CD14-positive monocyte (primary cell): ENCODE measurements at places on chromosomes 7 and 10.

GRCh38 chr7:131625817-131626372 lies 69.5 kb upstream of the PODXL start:
- DNase-seq = no peak

DNA sequence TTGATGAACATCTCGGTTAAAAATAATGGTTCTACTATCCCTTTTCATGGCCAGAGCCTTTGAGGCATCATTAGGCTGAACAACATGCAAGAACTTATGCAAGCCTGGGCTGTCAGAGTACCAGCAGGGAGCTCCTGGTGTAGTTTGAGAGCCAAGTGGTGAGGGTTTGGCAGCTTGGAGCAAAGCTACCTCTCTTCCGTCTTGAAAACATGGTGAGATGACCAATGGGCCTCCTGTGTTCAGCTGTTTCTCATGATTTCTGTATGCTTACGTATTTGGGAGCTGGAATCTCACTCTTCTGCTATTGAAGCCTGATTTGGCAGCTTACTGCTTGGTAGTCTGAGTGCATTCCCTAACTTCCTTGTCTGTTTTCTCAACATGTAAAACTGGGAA lies 150.4 kb downstream of the CXCL12 start:
- DNase-seq = no peak

- no peak for DNase-seq
Measured at GRCh38 chr10:125174360-125174759, 14.0 kb upstream of the CTBP2 start.

DNA sequence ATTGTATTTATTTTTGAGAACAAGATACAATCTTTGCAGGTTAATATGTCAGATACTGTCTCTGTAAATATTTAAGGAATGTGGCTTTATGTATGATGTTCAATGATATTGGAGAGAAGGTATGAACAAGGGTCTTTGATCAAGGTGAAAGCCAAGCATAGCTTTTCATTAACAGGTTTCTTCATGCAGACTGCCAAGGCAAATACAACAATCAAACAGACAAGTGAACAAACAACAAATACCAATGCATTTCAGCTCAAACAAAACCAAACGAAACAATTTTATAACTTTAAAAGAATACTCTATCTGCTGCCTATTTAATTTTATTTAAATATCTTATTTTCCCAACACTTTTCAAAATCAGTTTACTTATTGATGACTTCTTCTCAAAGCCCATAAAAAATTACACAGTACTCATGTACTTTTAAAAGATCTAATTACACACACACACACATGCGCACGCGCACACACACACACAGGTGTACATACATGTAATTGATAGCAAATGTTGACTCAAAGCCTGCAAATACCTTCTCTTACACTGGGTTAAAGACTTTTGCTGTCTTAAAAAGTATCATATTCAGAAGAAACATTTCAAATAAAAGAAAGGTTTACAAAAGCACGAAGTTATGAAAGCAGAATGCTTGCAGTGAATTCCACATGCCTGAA lies 201.1 kb upstream of the CCDC6 start:
- no peak for DNase-seq

DNA sequence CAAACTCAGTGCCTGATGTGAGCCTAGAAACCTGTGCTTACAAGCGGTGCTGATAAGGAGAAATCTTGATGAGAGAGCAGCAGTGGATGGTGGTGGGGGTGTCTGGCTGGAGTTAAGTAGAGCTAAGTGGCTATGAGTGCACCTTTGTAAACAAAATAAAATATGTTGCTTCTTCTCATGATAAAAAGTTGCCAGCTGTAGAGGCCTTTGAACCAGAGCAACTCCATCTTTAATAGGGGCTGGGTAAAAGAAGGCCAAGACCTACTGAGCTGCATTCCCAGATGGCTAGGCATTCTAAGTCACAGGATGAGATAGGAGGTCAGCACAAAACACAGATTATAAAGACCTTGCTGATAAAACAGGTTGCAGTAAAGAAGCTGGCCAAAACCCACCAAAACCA lies 107.6 kb upstream of the FAM3C start:
- no peak for DNase-seq

DNA sequence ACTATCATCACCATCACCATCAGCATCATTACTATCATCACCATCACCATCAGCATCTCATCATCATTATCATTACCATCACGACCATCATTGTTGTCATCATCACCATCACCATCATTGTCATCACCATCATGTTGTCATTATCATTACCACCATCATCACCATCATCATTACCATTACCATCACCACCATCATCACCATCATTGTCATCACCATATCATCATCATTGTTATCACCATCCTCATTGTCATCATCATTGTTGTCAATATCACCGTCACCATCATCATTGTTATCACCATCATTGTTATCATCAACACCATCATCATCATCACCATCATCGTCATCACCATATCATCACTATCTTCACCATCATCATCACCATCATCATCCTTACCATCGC lies 124.3 kb downstream of the PTPRN2 start:
- DNase-seq = no peak

DNA sequence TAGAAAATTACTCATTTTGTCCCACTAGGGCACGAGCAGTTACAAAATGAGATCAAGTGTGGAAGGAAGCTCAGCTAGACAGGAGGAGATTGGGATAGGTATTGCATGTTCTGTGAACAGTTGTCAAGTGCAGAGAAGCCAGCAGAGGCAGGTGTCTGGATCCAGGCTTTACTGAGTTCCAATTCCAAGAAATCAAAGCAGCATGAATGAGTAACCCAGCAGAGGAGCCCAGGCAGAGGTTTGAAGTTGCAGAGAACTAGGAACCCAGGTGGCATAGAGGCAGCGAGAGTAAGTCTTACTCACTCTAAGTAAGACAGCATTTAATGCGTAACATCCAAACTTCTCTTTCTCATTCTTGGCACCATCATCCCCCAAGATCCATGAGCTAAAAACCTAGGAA lies 11.8 kb downstream of the MRC1 start:
- DNase-seq = no peak

DNA sequence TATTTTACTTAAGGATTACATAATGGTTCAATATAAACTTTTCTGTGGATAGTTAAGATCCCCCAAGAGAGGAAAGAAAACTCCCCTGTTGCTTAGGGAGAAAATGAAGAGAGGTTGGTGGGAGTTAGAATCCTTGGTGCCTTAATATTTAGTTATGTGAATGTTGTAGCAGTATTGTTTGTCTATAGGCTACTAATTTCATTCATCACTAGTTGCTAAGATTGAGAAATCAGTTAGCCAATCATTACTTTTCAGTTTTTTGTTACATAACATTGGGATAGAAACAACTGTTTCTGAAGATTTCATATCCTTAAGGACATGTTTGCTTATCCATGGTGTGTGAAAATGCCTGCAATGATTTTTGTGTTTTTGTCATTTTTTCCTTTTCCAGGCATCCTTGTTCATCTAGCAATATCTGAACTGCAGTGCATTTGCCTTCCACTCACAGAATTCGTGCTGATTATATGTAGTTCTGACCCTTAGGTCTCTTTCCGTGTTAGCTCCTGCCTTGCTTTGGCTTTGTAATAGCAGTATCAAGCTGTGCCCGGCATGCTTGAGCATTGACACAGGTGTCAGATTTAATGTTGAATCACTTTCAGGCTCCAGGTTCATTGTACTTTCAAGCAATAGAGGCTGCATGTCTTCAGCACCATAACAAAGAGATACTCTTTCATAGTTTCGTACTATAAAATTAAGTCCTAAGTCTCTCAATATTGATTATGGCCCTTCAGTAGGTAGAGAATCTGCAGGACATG lies 85.0 kb downstream of the PODXL start:
- no peak for DNase-seq

- peak; percentile 84 for DNase-seq
Measured at GRCh38 chr7:116786791-116787443, 75.5 kb upstream of the CAPZA2 start.

DNA sequence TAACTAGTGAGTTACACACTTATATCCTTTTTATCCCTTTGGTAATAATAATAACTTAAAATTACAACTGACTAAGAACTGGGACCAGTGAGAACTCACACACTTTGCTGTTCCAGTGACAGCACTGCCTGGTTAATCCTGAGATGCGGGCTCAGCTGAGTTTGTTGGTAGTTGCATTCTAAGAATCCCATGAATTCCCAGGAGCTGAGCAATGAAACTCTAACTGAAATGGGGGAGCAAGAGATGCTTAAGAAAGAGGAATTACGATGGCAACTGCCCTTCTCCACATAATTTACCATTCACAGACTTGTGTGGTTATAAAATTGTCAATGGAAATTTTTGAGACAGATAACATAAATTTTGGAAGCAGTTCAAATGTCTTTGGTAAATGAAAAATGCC lies 659.4 kb downstream of the MAGI2 start:
- no peak for DNase-seq

DNA sequence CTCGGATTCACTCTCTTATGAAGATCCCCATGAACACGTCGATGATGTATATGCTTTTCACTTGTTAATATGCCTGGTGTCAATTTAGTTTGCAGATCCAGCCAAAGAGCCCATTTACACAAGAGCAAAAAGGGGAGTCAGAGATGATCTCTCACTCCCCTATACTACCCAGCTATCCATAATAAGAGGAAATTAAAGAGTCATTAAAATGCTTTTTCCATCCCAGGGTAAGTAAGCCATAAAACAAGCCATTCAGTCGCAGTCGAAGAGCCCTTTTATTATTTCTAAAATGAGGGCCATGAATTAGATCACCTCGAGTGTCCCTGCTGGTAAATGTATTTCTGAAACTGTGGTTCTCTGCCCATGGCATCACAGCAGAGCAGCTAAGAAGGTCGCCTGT lies 41.2 kb downstream of the CHCHD3 start:
- DNase-seq = no peak

DNA sequence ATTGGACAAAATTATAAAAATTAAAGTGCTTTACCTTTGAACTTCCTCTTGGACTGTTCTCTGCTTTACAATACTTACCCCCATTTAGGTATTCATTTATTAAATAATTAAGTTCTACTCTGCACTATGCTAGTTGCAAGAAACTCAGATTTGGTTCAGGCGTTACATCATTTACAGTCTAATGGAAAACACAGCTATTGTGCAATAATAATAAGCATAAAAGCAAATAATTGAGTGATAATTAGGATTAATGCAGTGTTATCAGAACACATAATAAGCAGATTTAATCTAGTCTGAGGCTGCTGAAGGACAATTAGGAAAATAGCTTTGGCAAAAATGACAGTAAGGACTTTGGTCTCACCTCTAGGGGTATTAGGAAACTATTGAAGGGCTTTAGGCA lies 493.2 kb upstream of the ADARB2 start:
- no peak for DNase-seq

- DNase-seq = no peak
Measured at GRCh38 chr7:137850571-137850970, 3.8 kb upstream of the DGKI start.

- DNase-seq = peak; percentile 77
Measured at GRCh38 chr10:119401671-119402395, 140.7 kb downstream of the RGS10 start.

- DNase-seq = no peak
Measured at GRCh38 chr7:140506788-140507464, 27.6 kb upstream of the MKRN1 start.

DNA sequence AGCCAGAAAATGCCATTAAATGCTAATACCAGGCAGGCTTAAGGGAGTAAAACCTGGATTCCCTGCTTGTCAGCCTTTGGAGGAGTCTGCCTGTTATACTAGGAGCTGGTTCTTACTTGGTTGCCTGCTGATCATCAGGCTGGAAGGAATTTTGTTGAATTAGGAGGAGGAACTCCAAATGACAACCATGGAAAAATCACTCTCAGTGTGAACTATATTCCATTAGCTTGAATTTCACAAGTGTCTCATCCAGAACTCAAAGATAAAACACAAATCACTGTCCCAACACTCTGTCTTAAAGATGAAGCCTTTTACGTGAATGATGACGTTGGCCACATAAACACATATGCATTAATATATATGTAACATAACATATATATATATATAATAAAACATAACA lies 238.9 kb upstream of the PLXDC2 start:
- DNase-seq = no peak

- DNase-seq = no peak
Measured at GRCh38 chr7:74199551-74200355, 10.1 kb upstream of the LAT2 start.

DNA sequence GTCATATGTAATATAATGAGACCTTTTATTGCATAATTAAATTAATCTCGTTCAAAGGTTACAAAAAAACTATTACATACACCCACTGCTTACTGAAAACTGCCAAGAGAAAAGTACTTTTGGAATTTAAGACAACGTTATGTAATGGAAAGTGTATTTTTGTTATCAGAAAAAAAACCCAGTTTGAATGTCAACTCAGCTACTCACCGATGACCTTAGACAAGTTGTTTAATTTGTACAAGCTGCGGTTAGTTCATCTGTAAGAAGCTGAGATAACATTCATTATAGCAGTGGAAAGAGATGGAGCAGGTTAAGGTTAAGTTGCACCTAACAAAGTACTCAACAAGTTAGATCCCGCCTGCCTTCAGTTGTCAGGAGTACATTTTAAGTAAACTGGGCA lies 1.1 kb downstream of the PSMA2 start:
- DNase-seq = no peak

DNA sequence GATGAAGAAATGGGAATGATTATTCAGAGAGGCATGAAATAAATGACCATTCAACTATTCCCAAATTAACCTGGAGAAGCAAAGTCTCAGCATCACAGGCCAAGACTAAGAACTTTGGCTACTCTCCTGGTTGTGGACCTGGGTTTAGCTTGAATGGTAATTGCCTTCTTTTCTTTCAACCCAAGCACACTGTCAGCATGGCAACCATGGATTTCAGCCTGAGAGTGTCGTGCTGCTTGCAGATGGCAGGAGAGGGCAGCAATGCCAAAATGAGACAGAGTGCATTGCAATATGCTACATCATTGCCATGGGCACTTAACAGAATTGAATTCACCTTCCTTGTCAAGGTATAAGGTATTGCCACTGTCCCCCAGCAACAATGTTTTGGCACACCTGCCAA lies 767.2 kb downstream of the REEP3 start:
- no peak for DNase-seq

DNA sequence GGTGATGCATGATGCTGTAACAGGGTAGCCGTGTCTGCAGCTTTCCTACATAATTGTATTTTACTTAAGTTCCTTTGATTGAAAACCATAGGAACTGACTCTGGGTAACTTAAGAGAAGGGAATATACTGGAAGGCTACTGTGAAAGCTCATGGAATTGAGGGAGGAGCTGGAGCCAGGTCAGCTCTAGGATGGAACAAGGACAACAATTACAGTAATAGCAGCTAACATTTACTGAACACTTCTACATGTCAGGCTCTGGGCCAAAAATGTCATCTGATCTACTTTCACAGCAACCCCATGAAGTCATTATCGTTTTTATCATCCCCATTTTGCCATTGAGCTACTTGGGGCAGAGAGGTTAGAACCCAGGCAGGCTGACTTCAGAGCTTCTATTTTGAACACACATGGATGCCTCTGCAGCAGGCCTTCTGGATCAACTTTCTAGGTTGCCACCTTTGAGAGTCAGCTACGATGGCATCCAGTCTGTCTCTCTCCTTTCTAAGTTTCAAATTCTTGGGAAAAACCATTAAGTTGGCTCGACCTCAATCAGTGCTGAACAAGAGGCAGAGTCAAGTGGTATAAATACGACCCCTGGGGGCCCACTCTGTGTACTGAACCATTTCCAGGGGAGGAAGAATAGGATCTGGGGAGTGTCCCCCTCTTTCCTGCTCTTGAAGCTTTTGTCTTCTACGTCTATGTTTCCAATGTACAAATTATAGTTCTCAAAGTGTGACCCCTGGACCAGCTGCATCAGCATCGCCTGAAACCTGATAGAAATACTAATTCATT lies 272.3 kb upstream of the PLPP4 start:
- DNase-seq = no peak
